NCI-H526 treated with DMSO at 0.1 percent for 48 hours (cell line): ENCODE measurements at places on chromosomes 11 and 22.

- DNase-seq = no peak
Observed at GRCh38 chr22:23289851-23290724, 109.8 kb downstream of the BCR start.

DNA sequence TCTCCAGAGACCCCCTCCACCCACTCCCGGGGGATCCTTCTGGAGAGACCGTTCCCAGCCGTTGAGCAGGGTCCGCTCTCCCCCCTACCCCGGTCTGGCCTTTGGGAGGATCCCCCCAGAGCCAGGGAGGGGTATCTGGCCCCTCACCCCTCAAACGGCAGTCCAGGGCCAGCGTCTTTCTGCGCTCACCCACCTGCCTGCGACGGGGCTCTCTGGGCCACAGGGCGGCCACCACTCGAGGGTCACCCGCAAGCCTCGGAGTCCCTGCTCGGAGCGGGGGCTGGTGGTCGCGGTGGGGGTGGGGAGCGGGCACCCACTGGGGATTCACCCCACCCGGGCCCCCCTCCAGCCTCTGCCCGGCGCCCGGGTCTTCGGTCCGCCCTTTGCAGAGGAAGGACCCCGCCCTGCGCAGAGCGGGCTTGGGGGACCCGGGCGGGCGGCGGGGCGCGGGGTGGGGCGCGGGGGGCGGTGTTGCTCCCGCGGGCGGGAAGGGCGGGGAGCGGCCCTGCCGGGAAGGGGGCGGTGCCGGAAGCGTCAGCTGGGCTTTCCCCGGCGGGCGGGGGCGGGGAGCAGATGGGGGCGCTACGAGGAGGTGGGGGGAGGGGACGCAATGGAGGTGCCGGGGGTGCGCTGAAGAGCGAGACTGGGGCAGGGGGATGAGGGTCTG lies 16.6 kb downstream of the CRELD2 start:
- no peak for DNase-seq

DNA sequence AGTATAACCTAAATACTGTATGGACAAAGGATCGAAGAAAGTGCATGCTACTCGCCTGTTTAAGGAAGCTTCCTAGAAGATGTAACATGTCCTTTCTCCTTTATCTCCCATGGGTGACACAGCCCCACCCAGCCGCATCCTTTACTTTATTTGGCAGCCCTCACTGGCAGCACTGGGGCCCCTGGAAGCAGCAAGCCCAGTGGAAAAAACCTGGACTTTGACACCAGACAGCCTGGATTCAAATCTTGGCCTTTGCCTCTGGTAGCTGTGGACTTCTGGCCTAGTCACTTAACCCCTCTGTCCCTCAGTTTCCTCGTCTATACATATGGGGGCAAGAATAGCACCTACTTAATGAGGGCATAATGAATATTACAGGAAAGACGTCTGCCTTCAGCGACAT lies 67.1 kb downstream of the MYEOV start:
- no peak for DNase-seq

- no peak for DNase-seq
Observed at GRCh38 chr22:29302681-29303465, 3.6 kb upstream of the GAS2L1 start.

DNA sequence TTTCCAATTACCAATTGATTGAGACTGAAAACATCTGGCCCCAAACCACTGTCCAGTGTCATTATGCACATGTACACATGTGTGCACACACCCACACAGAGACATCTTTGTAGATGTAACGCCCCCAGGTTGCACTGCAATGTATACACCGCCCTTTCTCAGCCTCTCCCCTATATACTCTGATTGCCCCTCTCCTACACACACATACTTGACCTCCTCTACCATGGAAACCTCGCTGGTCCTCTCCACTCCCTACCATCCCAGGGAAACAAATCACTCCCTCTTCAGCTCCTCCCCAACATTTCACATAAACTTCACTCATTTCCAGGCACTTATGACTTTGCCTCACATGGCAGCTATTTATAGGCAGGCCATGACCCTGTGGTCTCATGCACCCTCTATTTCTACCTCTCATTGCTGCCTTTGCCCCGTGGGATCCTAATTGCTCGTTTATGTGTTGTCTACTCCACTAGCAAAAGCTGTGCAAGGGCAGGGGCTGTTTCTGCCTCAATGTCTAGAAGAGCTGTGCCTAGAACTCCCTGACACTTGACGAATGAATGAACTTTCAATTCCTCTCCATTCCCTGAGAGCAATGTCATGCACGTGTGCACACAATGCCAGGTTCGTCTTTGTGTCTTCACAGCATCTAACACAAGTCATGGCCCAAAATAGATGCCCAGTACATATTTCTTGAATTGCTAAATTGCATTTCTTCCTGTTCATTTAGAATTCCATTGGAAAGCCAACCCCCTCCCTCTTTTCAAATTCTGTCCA lies 10.0 kb upstream of the TMA7B start:
- no peak for DNase-seq

DNA sequence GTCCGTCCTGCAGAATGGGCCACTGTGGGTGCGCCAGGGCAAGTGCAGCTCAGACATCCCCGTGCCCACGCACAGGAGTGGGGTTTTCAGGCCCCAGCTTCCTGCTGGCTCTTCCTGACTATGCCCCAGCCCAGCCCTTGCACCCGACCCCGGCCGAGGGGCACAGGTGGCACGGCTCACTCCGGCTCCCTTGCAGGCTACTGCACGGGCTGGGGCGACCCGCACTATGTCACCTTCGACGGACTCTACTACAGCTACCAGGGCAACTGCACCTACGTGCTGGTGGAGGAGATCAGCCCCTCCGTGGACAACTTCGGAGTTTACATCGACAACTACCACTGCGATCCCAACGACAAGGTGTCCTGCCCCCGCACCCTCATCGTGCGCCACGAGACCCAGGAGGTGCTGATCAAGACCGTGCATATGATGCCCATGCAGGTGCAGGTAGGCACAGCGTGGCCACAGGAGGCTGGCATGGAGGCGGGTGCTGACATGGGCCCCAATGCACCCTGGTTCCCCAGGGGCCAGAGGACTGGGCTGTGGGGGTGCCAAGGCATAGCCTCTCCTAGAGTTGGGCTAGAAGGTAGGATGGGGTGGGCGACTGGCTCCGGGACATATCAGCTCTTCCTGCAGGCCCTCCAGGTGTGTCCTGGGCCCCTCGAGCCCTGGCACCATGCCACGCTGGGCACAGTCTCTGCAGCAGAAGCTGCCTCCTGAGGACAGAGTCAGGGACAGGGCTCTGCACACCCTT lies 27.7 kb downstream of the MUC2 start:
- DNase-seq = no peak

- no peak for DNase-seq
Observed at GRCh38 chr22:38748487-38749136, 7.2 kb downstream of the SUN2 start.

GRCh38 chr11:44658506-44658850 lies 68.3 kb upstream of the TSPAN18 start:
- DNase-seq = no peak
